CD4-positive, alpha-beta T cell (primary cell): ENCODE measurements at places on chromosomes 5 and 9.

- DNase-seq: no peak
These were observed 10.3 kb upstream of the YTHDC2 start for GRCh38 chr5:113503146-113503545.

DNA sequence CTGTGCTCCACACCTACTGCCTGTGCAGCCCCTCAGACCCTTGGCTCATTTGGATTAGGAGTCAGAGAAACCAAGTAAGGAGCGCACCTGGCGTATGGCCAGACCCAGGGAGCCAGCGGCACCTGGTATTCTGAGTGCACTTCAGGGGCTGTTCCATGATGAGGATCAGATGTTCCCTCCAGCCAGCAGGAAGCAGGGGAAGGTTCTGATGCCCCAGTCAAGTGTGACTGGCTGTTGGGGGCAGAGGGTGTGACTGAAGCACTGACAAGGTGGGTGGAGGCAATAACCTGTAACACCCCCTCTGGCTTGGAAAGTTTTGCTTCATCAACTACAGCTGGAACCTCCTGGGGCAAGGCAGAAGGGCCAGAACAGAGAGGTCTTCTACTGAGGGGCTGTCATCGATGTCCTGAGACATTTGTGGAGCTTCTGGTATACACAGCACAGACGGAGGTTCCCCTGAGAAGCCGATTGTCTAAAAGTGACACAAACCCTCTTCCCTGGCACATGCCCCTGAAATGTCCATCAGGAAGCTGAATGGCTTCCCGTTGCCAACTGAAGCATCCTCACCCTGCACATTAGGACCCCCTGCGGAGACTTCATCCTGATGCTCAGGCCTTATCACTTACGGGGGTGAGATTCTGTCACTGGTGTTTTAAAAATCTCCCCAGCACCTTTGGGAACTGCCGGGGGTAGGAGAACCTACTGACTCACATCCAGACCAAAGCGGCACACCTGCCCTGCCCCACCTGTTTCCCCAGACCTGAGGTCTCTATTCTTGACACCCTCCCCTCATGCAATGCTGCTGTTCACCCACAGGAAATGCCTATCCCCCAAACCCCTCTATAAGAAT is 21.1 kb downstream of the TRAF1 start:
- DNase-seq: no peak

DNA sequence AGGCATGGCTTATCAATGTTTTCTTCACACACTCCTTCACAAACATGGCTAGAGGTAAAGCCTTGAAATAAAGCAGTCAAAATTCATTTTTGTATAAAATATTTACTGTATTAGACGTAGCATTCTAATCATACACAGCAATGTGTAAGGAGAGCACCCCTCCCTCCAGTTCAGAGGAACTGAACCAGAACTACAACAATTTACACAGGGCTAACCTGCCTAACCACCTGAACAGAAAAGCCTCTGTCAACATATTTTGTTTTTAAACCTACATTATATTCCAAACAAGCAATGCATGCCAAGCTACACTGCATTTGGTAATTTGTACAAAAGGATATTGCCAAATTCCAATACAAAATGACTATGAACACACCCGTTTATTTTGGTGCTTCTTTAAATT is 41.6 kb downstream of the MLLT3 start:
- no peak for DNase-seq

DNA sequence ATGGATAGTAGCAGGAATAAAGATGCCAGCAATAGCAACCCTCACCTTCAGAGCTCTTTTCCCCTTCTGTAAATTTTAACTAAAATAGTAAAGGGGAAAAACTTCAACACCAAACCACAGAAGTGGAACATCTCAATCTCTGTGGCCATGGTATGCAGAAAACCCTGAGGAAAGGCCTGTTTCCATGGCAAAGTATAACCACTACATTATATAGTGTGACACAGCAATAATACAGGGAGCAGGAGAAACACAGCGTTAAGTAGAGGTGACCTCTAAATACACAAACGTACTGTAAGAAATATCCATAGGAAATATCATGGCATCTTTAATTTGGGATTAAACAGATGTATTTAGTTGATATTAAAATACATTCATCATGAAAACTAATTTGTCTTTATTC is 106.4 kb downstream of the SLC24A2 start:
- no peak for DNase-seq

- no peak for DNase-seq
These were observed 30.7 kb upstream of the MYOT start for GRCh38 chr5:137836997-137837396.

- no peak for DNase-seq
These were observed 449.5 kb downstream of the HINT1 start for GRCh38 chr5:130715541-130715940.

GRCh38 chr5:32201122-32201753 is 27.1 kb upstream of the GOLPH3 start:
- DNase-seq: no peak

DNA sequence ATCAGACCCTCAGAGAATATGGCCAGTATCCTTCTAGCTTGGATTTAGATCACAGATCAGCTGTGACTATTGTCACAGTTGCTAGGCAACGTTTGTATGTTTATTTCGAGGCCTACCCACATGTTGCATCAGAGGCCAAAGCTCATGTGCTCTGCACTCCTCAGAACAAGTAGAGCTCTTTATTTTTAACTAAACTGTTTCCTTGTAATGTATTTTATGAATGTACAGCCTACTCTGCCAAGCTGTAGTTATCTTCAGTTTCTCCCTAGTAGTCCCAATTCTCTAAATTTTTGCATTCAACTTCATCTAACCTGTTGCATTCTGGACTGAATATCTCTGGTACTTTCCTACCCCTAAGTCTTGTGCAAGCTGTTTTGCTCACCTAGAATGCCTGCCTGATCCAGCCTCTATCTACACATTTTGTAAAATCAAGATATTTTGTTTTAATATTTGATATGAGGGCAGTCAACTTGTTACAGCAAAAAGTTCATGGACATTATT is 52.8 kb downstream of the CAST start:
- peak; percentile 82 for DNase-seq

DNA sequence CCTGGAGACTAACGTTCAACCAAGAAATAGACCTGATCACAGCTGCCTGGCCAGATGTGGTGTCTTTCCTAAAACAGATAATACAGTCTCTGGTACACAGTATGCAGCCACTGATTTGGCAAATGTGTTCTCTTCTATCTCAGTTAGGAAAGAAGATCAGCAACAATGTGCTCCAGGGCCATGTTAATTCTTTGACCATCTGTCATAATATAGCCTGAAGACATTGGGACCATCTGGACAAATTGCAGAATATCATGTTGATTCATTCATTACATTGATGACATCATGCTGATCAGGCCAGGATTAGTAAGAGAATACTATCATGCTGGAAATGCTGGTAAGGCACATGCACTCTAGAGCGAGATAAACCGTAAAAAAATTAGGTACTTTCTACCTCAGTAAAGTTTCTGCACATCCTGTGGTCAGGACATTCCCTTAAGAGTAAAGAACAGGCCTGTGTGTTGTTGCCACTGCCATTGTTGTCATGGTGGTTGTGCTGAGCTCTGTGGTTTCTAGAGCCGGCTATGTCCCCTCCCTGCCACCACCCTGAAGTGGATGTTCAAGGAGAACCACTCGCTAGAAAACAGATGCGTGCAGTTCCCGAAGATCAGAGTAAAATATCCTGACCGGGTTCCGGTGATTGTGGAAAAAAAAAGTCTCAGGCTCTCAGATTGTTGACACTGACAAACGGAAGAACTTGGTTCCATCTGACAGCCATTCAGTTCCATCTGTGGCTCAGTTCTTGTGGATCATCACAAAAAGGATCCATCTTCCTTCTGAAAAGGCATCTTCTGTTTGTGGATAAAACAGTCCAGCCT is 6.4 kb upstream of the JMY start:
- no peak for DNase-seq

- no peak for DNase-seq
These were observed 16.3 kb upstream of the MAML1 start for GRCh38 chr5:179716286-179716685.

DNA sequence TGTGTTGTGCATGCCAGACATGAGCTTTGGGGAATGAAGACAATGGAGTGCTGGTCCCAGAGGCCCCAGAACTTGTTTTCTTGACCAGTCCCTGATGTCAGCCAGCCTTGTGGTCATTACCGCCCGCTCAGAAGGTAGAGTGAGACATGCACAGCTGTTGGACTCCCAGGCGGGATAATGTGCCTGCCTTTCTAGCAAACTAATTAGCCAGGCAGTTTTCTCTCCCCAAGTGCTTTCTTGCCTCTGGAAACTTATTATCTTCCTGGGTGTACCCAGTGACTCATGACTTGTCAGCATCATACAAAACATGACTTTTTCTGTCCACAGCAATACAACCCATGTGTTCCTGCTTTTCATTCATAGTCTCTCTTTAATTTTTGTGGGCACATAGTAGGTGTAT is 131.1 kb downstream of the RMI1 start:
- DNase-seq: no peak

- DNase-seq: no peak
These were observed 2280.6 kb upstream of the ACO1 start for GRCh38 chr9:30103647-30104394.

DNA sequence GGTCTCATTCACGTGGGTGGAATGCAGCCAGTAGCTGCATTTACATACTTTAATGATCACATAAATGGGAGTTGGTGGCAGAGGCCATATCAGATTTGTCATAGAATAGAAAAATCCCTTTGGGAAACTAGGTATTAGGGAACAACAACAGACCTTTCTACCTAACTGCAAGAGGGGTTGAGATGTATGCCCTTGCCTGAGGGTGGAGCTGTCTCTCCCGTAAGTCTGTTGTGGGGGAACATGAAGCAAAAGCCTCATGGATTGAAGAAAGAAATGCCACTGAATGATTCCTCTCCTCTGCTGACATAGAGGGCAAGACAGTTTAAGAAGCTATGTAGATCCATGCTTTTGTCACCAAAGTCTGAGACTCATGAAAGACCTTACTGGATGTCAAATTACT is 461.3 kb downstream of the SPOCK1 start:
- DNase-seq: no peak

GRCh38 chr9:108181441-108181840 is 674.3 kb downstream of the ACTL7B start:
- no peak for DNase-seq

DNA sequence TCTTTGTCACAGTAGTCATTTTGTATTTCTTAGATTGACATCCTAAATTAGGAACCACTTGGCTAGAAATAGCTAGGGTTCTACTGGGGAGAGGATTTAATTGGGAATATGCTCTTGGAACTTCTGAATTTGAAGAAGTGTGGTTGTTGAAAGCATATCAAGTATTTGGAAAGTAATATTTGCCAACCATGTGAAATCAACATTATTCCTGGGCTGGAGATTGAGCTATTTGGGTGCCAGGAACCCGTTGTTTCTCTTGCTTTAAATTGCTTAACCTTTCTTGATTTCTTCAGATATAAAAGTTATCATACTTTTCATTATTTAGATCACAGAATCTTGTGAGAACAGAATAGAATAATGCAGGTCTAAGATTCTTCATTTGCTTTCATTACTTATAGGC is 178.4 kb upstream of the ELL2 start:
- no peak for DNase-seq

- no peak for DNase-seq
These were observed 64.2 kb downstream of the MRPL36 start for GRCh38 chr5:1735320-1735970.

- DNase-seq: no peak
These were observed 59.4 kb upstream of the EXOC3 start for GRCh38 chr5:383621-384020.

DNA sequence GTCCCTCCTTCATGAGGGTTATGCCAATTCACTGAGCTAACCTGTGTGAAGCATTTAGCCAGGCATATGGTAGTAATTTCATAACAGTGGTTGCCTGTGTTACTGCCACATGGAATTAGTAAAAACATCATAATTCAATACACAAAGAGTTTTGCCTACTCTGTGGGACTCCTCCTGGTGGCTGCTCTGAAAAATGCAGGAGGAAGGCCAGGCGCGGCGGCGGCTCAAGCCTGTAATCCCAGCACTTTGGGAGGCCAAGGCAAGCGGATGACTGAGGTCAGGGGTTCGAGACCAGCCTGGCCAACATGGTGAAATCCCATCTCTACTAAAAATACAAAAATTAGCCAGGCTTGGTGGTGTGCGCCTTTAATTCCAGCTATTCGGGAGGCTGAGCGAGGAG is 547.3 kb downstream of the CDK5RAP2 start:
- DNase-seq: no peak

- no peak for DNase-seq
These were observed 4.6 kb downstream of the KIF2A start for GRCh38 chr5:62310426-62311143.

DNA sequence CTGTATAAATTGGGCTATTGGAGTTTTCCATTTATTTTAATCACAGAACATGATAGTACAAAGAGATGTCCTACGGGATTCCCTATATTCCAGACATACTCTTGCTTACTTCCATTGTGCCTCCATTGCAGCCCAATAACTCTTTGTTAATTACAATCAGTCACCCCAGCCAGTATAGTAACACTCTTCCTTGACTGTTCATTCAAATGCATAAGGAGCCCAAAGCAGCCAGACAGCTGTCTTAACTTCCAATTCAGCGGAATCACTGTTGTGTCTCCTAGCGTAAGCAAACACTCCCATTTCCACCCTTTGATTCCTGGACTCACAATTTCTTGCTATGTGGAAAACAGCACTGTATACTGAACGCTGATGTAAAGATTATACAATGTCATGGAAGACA is 942.3 kb downstream of the TAF11L14 start:
- no peak for DNase-seq
